Stimulated activated CD4-positive, alpha-beta T cell treated with anti-CD3 and anti-CD28 coated beads, Interleukin-4, amount 100 ng/mL, for 48 hours (primary cell): ENCODE measurements at places on chromosomes 1 and 21.

- DNase-seq = no peak
Observed at GRCh38 chr1:201500670-201501120, 6.2 kb downstream of the CSRP1 start.

- peak; percentile 22 for DNase-seq
Observed at GRCh38 chr1:78003882-78004718, 639 bp upstream of the DNAJB4 start.

DNA sequence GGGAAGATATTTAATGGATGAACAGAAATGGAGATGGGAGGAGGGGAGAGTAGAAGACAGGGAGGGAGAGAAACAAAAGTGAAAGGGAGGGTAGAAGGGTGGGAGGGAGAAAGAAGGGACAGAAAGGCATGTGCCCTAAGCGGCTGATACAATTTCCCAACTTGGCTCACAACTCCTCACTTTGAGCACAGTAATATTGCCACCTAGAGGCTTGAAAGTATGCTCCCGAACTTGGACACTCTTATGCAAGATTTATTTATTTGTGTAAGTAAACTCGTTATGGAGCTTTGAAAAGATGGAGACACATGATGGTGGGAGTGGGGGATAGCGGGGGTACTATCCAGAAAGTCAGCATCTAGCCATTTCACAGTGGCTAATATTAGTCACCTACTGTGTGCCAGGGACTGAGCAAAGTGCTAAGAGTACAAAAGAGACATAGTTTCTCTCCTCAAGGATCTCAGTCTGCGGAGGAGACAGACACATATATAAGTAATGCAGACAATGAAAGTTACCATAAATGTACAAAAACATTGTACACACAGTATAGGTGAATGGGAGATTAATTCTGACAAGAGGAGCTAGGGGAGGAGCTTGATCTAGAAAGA lies 189.7 kb downstream of the SEC16B start:
- no peak for DNase-seq

- no peak for DNase-seq
Observed at GRCh38 chr1:238953448-238954010, 432.8 kb upstream of the CHRM3 start.

DNA sequence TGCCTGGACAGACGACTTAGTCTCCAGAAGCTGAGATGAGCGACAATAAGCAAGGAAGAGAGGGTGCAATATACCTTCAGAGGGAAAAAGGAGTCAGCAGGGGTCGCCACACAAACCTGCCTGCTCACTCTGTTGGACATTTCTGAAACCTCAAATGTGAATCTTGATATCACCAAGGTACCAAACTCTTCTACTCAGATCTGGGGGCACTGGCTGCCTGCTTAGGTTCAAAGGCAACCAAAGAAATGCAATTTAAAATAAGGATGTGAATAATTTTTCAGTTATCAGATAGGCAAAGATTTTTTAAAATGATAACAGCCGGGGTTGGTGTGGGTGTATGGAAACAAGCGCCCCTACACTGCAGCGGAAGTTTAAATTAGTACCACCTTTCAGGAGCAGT lies 164.2 kb downstream of the HIVEP3 start:
- DNase-seq = no peak

DNA sequence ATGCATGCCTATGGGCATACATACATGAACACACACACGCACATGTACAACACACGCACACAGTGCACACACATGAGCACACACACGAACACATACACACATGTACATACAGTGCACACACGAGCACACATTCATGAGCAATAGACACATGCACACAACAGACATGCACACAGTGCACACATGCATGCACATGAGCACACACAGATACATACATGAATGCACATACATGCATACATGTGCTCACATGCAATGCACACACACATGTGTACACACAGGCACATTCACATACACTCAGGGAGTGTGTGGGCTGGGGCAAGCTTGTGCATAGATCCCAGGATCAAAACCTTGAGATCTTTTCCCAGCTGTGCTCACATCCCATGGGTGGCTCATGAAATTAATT lies 18.9 kb downstream of the CRYAA start:
- no peak for DNase-seq
